Cortex of kidney (tissue), 1 donor: ENCODE measurements at places on chromosomes 5 and 9.

DNA sequence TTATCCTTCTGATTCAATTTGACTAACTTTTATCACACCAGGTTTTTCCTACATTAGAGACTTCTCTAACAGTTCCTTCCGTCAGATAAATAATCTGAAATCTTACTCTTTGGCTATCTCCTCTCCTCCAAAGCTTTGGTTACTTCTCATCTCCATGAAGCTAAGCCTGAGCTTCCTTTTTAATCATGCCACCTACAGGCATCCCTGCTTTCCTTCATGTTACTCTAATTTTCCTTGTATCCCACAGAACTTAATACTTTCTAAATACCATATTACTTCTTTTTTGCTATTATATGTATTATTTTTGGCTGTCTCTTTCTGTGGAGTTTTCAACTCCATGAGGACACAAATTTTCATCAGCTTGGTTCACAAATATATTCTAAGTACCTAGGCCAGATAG lies 49.7 kb downstream of the C9 start:
- DNase-seq, result no peak

- no peak for DNase-seq
Measured at GRCh38 chr9:136990242-136990911, 1.8 kb upstream of the PAXX start.

DNA sequence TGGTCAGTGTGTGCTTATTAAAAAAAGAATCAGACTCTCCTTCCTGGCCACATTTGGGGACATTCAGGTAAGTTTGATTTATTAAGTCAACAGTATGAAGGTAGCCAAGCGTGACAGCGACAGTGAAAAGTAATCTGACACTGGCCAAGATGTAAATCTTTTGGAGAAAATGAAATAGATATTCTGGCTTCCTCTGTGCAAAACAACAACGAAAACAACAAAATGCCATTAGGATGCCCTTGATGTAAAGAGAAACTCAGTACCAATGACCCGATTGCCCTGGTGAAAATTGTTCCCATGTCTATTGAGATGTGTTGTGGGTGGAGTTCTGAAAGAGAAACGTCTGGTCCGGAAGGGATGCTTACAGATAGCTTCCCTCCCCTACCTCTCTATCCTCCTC lies 267.8 kb downstream of the MAT2B start:
- no peak for DNase-seq

DNA sequence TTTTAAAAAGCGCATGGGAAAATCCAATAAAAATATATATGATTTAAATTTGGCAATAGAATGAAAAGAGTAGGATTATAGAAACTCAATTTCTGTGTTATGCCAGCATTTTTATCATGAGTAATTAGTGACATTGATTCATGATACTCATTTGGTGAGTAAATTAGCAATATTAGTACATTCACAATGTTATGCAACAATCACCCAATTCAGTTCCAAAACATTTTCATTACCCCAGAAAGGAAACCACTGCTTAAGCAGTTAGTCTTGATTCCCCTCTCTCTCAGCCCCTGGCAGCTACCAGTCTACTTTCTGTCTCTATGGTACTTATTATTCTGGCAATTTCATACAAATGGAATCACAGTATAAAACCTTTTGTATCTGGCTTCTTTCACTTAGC lies 27.0 kb downstream of the OSMR start:
- no peak for DNase-seq

- no peak for DNase-seq
Measured at GRCh38 chr9:69645488-69645887, 26.7 kb downstream of the APBA1 start.

GRCh38 chr5:39014561-39014960 lies 59.6 kb downstream of the RICTOR start:
- no peak for DNase-seq

DNA sequence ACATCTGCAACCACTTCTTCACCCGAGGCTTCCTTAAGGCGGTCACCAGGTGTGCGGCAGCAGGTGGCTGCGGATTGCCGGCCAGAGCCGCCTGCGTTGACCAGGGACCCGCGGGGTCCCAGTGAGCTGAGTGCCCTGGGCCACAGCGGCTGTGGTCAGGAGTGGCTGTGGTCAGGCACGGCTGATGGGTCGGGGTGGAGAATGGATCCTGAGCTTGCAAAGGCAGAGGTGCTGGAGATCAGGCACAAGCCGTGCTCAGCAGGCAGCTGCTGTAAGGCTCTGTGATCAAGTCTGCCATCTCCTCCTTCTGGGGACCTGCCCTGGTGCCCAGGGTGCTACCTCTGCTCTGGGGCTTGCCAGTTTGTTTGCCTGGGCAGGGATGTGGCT lies 2.1 kb downstream of the UAP1L1 start:
- no peak for DNase-seq

DNA sequence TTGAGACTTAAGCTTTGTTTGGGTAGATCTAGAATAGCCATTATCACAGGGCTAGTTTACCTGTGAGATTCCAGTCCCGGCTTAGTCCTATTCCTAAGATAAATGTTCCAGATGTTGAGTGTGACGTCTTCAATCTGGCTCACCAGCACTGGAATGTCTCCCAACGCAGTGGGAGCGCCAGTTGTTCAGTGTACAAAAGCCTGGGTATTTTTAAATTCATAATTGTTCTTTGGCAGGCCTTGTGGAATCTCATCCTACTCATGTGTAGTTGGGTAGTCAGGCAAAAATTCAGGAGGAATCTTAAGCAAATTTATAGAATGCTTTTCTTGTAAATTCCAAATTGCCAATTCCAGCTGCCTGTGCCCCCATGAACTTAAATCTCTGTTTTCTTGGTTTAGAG lies 272.6 kb upstream of the KCNN2 start:
- no peak for DNase-seq

DNA sequence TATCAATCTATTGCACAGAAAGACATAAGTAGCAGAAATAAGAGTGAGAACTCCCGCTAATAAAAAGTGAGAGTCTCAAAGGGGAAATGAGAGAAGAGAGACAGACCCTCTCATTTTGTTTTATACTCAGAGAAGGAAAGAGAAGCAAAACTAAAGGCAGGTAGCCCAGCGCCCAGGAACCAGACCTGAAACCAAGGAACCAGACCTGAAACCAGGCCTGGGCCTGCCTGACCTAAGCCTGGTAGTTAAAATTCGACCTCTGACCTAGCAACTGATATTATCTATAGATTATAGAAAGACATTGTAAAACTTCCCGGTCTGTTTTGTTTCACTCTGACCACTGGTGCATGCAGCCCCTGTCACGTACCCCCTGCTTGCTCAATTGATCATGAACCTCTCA lies 134.5 kb upstream of the SEMA6A start:
- no peak for DNase-seq

DNA sequence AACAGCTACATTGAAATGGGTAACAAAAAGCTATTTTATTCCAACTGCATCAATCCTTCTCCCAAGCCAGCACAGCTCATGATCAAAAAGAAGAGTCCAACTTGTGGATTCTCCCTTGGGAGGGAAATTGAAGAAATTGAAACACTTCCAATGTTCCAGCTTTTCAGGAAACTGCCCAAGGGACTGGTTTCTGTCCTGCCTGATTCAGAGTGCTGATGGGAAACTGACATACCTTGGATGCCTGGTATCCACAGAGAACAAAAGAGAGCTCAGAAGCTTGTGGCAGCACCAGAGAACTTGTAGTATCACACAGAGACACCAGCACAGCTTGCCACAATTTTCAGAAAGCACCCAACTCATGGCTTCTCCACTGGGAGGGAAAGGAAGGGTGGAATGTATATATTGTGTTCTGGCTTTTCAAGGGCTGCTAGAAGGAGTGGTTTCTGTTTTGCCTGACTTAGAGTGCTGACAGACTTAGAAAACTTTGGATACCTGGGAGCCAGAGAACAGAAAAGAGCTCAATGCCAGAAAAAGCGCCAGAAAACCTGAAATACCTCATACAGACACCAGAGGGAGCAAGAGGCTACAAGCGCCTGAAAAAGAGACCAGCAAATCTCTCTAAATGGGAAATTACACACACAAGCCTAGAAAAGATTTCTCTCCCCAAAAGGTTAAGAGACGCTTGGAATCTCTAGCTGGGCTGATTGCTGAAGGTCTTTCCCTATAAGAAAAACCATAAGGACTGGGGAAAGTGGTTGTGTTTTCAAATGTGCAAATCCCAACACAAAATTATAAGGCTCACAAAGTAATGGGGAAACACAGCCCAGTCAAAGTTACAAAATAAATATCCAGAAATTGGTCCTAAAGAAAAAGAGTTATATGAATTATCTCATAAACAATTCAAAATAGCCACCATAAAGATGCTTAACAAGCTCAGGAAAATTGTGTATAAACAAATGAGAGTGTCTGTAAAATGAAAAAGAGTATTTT lies 178.8 kb downstream of the SPOCK1 start:
- no peak for DNase-seq

DNA sequence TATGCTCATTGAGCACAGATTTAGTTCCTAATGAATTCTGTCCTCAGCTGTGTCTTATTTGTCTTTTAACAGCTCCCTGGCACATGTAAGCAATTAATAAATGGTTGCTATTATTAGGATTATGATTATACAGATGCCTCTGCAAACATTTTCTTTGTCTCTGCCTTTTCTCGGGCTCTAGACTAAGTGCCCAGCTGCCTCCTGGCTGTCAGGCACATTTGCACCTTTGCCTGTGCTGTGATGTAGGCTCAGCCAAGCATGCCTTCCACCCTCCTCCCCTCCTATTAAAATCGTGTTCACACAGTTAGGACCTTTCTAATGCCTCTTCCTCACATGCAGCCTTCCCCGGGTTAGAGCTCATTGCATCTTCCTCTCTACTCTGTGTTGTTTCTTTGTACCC lies 25.7 kb downstream of the NPR3 start:
- DNase-seq, result no peak

GRCh38 chr5:42641336-42642005 lies 115.1 kb upstream of the CCDC152 start:
- no peak for DNase-seq

DNA sequence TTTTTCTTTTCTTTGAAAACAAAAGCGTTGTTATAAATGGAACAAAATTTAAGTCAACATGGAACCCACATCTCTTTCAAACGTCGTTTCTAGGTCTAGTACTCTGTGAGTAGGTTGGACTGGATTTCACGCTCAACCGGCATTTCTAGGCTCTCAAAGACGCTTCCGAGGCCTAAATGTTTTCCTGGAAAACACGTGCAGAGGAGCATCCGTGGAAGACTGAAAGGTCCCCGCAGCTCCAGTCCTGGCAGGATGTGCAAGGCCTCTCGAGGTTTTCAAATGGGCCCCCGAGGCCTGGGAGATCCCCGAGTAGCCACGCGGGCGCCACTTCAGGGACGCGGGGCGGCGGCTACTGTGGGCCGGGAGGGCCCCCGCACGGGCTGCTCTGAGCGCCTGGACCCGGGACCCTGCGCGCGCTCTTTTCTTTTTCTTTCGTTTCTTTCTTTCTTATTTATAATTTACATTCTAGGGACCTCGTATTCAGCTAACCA lies 4.2 kb upstream of the IRX2 start:
- no peak for DNase-seq

- no peak for DNase-seq
Measured at GRCh38 chr5:9283021-9283420, 262.9 kb downstream of the SEMA5A start.

- no peak for DNase-seq
Measured at GRCh38 chr9:104863180-104863883, 64.6 kb downstream of the ABCA1 start.

- no peak for DNase-seq
Measured at GRCh38 chr5:28216939-28217360, 1178.6 kb upstream of the CDH9 start.

DNA sequence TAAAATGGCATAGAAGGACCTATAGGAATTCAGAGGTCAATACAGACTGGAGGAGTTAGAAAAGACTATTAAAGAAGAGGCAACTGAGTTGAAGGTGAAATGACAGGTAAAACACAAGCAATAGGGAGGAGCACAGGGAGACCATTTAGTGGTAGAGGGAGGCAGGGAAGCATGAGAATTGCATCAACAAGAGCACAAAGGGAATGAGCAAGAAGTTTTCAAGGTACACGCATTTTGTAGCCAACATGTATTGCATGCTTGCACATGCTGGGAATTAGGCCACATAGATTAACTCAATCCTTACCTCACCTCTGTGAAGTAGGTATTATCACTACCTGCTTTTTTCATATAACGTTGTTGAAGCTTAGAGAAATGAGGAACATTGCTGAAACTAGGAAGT lies 42.3 kb downstream of the PLPP1 start:
- no peak for DNase-seq

DNA sequence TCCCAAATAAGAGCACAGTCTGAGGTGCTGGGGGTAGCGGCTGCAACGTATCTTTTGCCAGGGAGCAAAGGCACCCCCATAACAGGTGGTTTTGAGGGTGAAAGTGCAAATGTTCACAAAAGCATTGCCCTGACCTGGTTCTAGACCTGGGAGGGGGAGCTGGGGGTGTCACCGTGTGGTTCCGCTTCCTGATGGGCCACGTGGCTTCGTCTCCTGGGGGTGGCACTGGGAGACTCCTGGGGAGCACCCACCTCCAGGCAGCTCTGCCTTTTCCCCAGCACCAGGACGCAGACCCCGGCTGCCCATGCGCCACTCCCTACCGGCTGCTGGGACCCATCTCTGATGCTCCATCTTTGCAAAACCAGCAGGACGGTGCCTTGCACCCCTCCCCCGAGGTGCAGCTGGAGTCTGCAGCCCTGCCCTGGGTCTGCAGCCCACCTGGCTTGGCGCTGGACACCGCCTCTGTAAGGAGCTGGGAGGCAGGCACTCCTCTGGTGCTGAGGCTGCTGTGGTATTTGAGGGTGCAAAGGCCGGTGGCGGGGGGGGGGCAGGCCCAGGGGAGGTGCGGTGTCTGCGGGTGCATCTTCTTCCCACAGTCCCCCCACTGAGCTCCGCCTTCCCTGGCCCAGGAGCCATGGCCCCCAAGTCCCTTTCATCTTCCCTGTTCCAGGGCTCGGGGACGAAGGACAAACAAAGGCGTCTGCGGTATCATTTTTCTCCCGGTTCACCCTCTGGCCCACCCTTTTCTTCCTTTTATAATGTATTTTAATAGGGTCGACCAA lies 29.8 kb upstream of the RXRA start:
- DNase-seq, result no peak

DNA sequence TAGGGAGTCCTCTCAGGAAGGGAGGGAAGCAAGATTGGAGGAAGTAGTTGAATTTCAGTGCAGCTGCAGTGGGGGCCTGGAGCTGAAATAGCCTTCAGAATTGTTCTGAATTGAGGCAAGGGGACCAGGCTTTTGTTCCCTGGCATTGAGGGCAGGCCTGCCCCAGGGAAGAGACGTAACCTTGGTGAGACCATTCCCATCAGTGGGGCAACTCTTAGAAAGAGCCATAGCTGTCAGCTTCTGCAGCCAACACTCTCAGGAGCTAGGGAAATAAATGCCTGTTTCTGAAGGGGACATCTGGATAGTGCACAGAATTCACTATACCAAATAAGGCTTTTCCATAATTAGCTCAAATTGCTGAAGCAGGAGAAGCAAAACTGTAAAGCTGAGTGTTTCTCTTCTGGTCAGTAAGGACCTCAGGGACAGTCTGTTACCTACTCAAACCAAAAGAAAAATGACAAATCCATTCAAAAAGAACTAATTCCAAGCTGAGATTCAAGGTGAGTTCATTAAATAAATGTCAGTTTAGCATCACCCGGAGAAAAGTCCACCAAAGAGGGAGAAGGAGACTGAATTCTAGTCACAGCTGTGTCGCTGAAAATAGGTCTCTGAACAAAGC lies 44.0 kb downstream of the LYRM7 start:
- no peak for DNase-seq

- no peak for DNase-seq
Measured at GRCh38 chr5:172010278-172010677, 3.8 kb upstream of the FBXW11 start.
